ENCODE measurements at places on chromosomes 4 and X. TPM values are rescaled to one million over a fixed set of nuclear protein-coding genes. Genes with fewer than 3 reads are reported as not detected.
A peak's percentile ranks its signal among the peaks of the same experiment; 100 is the strongest.

Gene EDA
- total RNA-seq = under 0.01 TPM

DNA sequence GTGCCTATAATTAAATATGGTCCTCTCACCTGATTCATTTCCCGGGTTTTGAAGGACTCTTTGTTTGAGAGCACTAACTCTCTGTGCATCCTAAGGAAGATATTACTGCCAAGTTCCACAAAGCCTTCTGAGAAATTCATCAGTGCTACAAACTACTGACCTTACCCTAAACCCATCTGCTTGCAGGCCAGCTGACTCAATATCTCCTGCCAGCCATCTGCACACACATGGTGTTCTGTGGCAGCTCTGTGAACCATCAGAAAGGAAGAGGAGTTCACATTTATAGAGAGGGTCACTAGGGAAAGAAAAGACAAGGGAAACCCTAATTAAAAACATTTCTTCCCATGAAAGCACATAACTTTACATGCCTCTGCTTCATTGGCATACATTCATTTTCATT is 156.7 kb downstream of the ATP10D start:
- peak; percentile 63 for DNase-seq

Gene LUZP4
- not detected for total RNA-seq

Gene PYURF
- 85.2 TPM for total RNA-seq

- DNase-seq = peak; percentile 64
Measured at GRCh38 chr4:7650606-7651385, 216.1 kb upstream of the PSAPL1 start.

Gene SH2D1A
- total RNA-seq = not detected

- DNase-seq = peak; percentile 67
Measured at GRCh38 chr4:138090150-138090917, 151.8 kb downstream of the SLC7A11 start.

DNA sequence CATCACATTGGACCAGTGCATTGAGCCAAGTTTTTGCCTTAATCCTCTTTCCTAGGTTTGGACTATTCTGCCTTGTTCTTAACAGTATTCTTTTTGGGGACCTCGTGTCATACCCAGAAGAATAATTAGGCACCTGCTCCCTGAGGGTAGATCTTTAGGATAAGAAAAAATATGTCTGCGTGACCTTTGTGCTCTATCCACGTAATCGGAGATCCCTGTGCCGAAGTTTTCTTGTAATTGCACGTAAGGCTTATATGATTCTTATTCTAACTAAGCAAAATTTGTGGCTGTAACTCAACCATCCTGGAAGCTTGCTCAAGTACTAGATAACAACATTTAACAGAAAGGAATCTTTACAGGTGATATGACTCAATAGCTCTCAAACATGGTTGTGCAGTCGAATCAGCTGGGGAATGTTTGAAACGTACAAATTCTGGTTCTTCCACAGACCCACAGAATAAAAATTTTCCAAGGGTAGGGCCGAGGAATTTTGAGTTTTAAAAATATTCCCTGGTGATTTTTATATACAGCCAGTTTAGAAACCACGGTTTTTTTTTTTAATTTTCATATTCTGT is 344.3 kb downstream of the GBA3 start:
- DNase-seq = no peak

Gene CDKL2
- total RNA-seq = 2.9 TPM

GRCh38 chr4:31391976-31392375 is 671.8 kb downstream of the PCDH7 start:
- DNase-seq = no peak

Gene GPRASP1
- total RNA-seq = 0.20 TPM

- DNase-seq = no peak
Measured at GRCh38 chrX:49187028-49187394, 838 bp upstream of the PRICKLE3 start.
